ENCODE measurements at places on chromosomes 3 and 15.
A peak's percentile ranks its signal among the peaks of the same experiment; 100 is the strongest.

- H3K4me1 ChIP-seq, result peaks cover 14% of the 10 kb centered on the region
- H3K27ac ChIP-seq, result no peak overlapping the region
- H3K27me3 ChIP-seq, result no peaks in the 10 kb centered on the region
- no peak overlapping the region for H3K4me3 ChIP-seq
- DNase-seq, result no peak
Measured at GRCh38 chr15:68184616-68185480, 20.3 kb downstream of the CALML4 start.

GRCh38 chr15:40469776-40470390 is 901 bp upstream of the CHST14 start:
- no peak for DNase-seq
- peaks cover 15% of the 10 kb centered on the region for H3K4me1 ChIP-seq
- peaks cover 4% of the 10 kb centered on the region for H3K36me3 ChIP-seq
- no peaks in the 10 kb centered on the region for H3K27me3 ChIP-seq
- no peak overlapping the region for H3K27ac ChIP-seq

DNA sequence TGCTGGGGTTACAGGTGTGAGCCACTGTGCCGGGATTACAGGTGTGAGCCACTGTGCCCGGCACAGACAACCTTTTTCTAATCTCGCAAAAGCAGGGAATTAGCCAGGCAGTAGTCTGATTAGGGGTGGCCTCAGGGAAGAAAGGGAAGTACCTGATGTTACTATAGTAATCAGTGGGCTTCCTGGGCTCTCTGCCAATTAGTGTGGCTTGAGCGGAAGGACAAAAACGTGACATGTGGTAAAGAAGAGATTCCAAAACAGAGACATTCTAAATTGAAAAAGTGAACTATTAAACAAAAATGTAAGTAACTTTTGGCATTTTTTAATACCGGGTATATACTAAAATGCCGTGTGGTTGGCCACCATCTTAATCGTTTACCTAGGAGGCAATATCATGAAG is 48.1 kb downstream of the CFAP20DC start:
- peaks cover 16% of the 10 kb centered on the region for H3K4me1 ChIP-seq
- H3K4me3 ChIP-seq, result no peak overlapping the region
- H3K27ac ChIP-seq, result no peak overlapping the region
- DNase-seq, result no peak
- H3K36me3 ChIP-seq, result no peaks in the 10 kb centered on the region

- H3K36me3 ChIP-seq, result no peaks in the 10 kb centered on the region
- DNase-seq, result peak; percentile 80
Measured at GRCh38 chr15:70318594-70319465, 221.1 kb upstream of the TLE3 start.

- H3K27me3 ChIP-seq, result no peaks in the 10 kb centered on the region
- no peak overlapping the region for H3K4me3 ChIP-seq
- H3K27ac ChIP-seq, result no peak overlapping the region
- peak; percentile 59 for DNase-seq
Measured at GRCh38 chr3:107962946-107963345, 127.9 kb downstream of the CD47 start.

- no peaks in the 10 kb centered on the region for H3K36me3 ChIP-seq
- DNase-seq, result no peak
- no peak overlapping the region for H3K27ac ChIP-seq
- H3K4me1 ChIP-seq, result no peaks in the 10 kb centered on the region
- no peak overlapping the region for H3K4me3 ChIP-seq
Measured at GRCh38 chr15:73756947-73757513, 3.9 kb upstream of the INSYN1 start.

DNA sequence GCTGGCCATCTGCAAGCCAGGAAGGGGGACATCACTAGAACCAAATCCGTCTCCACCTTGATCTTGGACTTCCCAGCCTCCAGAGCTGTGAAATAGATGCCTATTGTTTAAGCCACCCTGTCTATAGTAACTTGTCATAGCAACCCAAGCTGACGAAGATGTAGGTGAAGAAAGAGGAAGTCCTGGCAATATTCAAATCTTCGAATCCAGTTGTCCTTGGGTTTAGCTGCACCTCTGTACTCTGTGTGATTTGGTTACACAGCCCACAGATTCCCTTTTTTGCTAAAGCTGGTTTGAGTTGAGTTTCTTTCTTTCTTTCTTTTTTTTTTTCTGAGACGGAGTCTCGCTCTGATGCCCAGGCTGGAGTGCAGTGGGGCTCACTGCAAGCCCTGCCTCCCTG is 68.0 kb upstream of the XCR1 start:
- no peaks in the 10 kb centered on the region for H3K27me3 ChIP-seq
- H3K36me3 ChIP-seq, result no peaks in the 10 kb centered on the region
- DNase-seq, result no peak
- no peak overlapping the region for H3K4me3 ChIP-seq

DNA sequence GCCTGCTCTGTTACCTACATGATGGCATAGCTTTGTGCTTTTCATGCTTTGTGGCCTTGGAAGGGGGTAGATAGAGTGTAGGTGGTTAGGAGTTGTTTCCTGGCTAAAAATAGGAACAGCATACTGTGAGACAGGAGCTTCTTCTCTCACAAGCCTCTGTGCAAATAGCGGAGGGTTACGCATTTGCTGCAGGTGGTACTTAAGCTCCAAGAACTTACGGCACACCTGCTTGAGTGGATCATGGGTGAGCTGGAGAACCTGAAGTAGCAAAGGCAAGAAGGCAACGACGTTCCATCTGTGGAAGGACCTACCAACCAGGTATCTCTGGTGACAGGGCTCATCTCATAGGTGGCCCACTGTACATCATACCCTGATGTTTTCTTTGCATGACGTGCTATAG is 66.0 kb downstream of the ST6GAL1 start:
- no peak for DNase-seq
- no peaks in the 10 kb centered on the region for H3K36me3 ChIP-seq
- no peaks in the 10 kb centered on the region for H3K4me1 ChIP-seq
- H3K4me3 ChIP-seq, result no peak overlapping the region

DNA sequence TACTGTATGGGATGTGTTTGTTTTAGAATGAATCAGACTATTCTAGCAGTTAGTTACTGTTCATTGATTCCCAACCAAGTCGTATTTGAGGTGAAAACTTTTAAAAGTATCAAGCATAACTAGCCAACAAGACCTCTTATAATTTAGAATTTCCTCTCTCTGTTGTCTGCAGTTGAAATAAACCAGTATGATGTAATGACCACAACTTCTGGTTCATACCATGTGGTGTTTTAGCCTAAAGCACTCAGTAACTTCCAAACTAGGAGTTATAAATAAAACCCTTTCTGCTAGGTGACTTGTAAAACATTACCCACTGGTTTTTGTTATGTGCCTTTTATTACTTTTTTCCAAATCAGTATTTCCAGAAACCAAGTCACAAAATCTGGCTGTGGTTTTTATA is 19.8 kb upstream of the P2RY12 start:
- H3K36me3 ChIP-seq, result no peaks in the 10 kb centered on the region
- H3K27me3 ChIP-seq, result no peaks in the 10 kb centered on the region
- peaks cover 9% of the 10 kb centered on the region for H3K4me1 ChIP-seq

DNA sequence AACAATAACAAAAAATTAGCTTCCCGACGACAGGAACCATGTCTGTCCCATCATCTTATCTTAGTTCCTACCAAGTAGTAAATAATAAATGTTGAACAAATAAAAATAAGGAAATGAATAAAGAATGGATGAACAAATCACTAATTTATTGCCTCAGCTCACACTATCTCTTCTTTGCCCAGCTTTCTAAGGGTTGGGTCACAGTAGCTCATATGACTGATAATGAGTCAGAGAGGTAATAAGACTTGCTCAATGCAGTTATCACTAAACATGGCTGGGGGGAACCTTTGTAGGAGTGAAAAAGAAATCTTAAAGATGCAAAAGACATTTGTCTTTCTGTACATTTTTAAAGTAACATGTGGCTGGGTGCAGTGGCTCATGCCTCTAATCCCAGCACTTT is 182.2 kb downstream of the WDR76 start:
- no peaks in the 10 kb centered on the region for H3K27me3 ChIP-seq
- no peak overlapping the region for H3K4me3 ChIP-seq

DNA sequence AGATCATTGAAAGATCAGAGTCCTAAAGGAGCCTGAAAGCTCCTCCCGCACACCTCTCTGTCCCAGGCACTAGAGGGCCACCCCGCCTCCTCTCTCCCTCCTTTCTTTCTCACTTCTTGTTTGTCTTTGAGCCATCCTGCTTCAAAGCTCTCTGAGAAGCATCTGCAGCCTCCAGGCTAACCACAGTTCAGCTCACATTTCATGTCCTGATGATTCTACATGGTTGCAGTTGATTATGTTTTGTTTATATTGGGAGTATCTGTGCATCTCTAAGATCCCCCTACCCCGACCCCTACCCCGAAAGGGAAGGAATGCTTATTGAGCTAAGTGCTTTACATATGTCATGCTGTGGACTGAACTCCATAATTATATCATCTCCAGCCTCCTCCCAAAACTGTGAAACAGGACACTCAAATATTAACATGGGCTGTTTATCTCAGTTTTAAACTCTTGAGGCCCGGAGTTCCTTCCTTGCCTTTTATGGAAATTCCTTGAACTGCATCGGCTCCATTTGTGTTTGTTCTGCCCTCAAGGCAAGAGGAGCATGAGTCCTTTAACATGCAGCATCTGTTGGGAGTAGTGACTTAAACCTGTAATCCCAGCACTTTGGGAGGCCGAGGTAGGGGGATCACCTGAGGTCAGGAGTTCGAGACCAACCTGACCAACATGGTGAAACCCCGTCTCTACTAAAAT is 30.9 kb downstream of the MGLL start:
- H3K36me3 ChIP-seq, result no peaks in the 10 kb centered on the region
- no peaks in the 10 kb centered on the region for H3K27me3 ChIP-seq
- peak; percentile 53 for DNase-seq

- peaks cover 18% of the 10 kb centered on the region for H3K4me1 ChIP-seq
- peak; percentile 95 for DNase-seq
- no peaks in the 10 kb centered on the region for H3K27me3 ChIP-seq
Measured at GRCh38 chr15:48370460-48370859, 39.2 kb downstream of the DUT start.

DNA sequence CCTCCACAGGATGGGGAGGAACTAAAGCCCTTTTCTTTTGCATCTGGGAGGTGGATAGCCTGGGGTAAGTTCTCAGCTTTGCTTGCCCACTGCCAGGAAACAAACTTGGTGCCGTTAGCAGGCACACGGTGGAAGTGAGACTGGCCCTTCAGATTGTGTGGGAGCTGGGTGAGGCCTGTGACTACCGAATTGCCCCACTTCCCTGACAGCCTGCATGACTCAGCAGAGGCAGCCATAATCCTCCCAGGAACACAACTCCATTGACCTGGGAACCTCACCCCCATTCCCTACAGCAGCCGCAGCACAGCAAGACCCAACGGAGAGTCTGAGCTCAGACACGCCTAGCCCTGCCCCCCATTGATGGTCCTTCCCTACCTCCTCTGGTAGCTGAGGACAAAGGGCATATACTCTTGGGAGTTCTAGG is 282.6 kb downstream of the KLF13 start:
- peaks cover 11% of the 10 kb centered on the region for H3K4me1 ChIP-seq
- DNase-seq, result no peak
- H3K27me3 ChIP-seq, result no peaks in the 10 kb centered on the region

DNA sequence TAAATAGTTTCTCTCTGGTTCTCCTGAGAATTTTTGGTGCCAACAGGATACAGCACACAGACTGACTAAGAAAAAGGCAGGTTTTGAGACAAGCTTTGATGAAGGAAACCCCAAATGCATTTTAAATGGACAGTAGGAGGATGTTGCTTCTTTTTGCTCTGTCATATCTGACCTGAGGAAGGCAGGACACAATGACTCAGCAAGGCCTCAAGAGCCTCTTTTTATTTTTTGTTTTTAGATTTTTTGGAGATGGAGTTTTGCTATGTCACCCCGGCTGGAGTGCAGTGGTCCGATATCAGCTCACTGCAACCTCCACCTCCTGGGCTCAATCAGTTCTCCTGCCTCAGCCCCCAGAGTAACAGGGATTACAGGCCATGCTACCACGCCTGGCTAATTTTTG is 16.9 kb upstream of the KNG1 start:
- H3K27me3 ChIP-seq, result peaks cover 8% of the 10 kb centered on the region
- H3K27ac ChIP-seq, result no peak overlapping the region
- H3K4me3 ChIP-seq, result no peak overlapping the region
- H3K36me3 ChIP-seq, result no peaks in the 10 kb centered on the region
- H3K4me1 ChIP-seq, result no peaks in the 10 kb centered on the region

DNA sequence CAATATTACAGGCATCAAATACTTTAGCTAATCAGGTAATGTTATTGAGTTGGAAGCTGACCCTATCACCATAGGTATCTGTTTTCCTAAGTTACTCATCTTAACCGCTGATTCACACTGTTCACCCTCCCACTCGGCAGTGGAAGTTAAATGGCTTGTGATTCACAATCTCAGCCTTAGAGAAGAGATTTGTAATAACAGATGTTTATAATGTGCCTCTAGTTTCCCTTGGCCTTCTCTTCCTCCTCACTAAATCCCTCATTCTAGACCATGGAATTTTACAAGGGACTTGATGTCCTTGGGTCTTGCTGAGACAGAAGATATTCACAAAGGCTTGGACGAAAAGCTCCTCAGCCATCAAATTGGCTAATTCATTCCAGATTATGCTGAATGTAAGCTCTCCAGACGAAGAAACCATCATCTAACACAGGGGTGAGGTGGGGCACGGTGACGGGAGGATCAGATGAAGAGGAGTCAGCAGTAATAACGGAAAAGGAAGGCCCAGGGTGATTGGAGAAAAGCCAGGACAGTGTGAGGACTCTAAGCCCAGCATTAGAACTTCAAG is 931.7 kb downstream of the MCTP2 start:
- H3K36me3 ChIP-seq, result no peaks in the 10 kb centered on the region
- peak overlapping the region; percentile 83 for H3K27ac ChIP-seq
- DNase-seq, result peak; percentile 91

GRCh38 chr15:63939531-63940130 is 105.9 kb upstream of the HERC1 start:
- peaks cover 18% of the 10 kb centered on the region for H3K4me1 ChIP-seq
- H3K36me3 ChIP-seq, result no peaks in the 10 kb centered on the region
- H3K27me3 ChIP-seq, result no peaks in the 10 kb centered on the region
- no peak overlapping the region for H3K4me3 ChIP-seq

DNA sequence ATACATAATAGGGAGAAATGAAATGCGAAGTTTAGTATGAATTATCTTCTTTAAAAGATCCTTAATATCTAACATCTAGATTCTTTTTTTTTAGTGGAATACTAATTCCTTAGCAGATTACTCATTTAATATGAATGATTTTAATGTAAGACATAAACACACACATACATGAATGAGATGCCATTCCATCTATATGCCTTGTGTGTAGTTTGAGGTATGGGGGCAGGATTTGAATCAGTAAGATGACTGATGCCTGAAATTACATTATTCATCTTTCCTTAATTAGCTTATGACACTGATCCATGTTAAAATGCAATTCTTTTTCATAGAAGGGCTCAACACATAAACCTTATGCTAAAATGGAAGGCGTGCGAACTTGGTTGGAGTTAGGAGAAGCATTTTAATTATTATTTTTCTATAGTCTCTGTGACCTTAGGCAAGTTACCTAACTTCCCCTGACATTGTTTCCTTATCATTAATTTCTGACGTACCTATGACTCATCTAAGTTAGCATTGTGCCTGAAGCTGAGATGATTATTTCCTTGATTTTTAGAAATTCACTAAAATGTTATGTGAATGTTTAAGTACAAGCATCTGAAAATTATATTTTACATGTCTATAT is 10.8 kb upstream of the BNIP2 start:
- H3K27me3 ChIP-seq, result no peaks in the 10 kb centered on the region
- H3K4me1 ChIP-seq, result peaks cover 4% of the 10 kb centered on the region
- H3K27ac ChIP-seq, result no peak overlapping the region
- peak; percentile 20 for DNase-seq

- no peak overlapping the region for H3K27ac ChIP-seq
- no peaks in the 10 kb centered on the region for H3K27me3 ChIP-seq
- no peak overlapping the region for H3K4me3 ChIP-seq
- H3K4me1 ChIP-seq, result no peaks in the 10 kb centered on the region
- DNase-seq, result no peak
Measured at GRCh38 chr3:119542168-119542767, 17.1 kb downstream of the CD80 start.
